Fibroblast of villous mesenchyme (primary cell): ENCODE measurements at places on chromosomes 16 and 17.

- no peak for DNase-seq
Observed at GRCh38 chr16:30397776-30398660, 2.8 kb downstream of the ZNF48 start.

DNA sequence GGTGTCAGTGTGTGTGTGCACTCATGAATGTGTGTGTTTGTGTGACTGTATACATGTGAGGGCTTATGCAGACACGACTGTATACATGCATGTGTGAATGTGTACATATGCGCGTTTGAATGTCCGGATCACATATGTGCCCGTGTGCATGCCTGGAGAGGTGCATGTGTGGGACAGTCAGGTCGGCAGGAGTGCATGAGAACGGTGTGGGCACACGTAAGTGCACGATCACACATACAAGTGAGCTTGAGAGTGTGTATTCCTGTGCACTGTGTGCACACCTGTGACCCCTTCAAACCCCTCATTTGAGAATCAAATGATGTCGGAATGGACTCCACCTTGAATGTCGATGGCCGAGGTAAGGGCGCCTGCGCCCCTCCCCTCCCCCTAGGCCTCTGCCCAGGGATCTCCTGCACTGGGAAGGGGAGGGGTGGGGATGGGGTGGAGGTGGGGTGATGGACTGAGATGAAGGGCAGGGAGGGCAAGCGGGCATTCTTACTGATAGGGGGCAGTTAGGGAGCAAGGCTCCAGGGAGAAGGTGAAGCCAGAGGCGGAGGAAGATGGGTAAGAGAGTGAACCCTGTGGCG, 601 bp upstream of the NGFR start:
- no peak for DNase-seq

- no peak for DNase-seq
Observed at GRCh38 chr16:75588716-75589115, 22.5 kb downstream of the GABARAPL2 start.

DNA sequence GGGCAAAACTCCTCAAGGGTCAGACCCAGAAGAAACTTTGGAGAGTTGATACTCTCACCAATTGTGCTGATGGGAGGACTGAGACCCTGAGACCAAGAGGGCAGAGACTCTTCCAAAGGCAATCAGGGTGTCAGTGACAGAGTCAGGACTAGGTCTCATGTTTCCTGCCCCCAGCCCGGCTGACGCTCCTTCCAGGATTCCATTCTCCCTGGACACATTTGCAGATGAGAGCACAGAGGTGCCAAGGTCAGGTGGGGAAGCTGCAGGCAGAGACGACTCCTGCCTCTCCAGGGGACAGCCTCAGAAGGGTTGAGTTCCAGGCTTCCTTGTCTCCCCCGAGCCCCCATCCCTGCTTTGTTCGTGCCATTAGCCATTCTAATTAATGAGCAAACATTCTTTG, 174.1 kb downstream of the WSCD1 start:
- no peak for DNase-seq

GRCh38 chr16:88045820-88046303, 94.6 kb downstream of the BANP start:
- no peak for DNase-seq

DNA sequence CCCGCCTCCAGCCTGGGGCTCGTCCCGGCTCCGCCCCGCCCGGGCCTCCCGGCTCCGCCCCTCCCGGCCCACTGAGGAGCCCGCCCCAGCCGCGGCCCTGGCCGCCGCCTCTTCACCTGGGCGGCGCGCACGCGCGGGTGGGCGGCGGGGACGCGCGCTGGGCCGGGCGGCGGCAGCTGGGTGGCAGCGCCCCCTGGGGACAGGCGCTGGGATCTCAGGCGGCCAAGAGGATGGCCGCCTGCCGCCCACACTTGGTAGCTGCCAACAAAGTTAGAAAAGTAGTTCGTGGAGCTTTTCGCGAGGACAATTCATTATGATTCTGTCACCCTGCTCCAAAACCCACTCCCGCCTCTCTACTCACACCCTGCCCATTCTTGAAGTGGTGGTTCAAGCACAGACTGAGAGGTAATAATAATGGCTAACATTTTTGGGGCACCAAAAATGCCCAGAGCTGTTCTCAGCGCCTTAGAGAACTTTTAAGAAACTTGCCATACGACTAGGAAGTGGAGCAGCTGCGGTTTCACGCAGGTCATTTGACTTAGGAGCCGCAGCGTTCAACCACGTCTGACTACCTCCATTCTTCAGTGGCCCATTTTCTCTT, 340 bp upstream of the MYO1D start:
- peak; percentile 87 for DNase-seq

- no peak for DNase-seq
Observed at GRCh38 chr16:65481956-65482355, 360.1 kb upstream of the CDH11 start.

DNA sequence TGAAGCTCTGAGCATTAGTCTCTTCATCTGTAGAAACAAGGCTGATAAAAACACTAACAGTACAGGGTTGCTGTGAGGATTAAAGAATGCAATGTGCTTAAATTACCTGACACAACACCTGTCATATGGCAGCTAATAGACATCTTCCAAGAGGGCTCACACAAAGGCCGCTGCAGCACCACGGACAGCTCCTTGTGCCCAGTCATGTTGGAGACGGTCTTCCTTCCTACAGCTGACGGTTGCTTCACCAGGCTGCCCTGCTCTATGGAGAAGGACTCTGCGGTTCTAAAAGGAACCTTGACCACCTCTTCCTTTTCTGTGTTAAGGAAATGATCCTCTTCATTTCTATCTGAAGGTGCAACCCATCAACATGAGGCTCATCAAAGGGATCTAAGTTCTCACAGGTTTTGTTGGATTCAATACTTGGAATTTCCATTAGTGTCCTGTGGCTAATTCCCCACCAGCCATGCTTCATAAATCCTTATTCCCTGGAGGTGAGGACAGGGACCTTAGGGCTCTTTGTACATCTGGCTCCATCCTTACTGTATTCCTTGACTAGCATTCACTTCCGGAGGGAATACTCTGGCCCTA, 138.9 kb upstream of the CES5A start:
- DNase-seq, result peak; percentile 2

GRCh38 chr17:69111794-69112193, 29.9 kb downstream of the ABCA6 start:
- DNase-seq, result no peak

DNA sequence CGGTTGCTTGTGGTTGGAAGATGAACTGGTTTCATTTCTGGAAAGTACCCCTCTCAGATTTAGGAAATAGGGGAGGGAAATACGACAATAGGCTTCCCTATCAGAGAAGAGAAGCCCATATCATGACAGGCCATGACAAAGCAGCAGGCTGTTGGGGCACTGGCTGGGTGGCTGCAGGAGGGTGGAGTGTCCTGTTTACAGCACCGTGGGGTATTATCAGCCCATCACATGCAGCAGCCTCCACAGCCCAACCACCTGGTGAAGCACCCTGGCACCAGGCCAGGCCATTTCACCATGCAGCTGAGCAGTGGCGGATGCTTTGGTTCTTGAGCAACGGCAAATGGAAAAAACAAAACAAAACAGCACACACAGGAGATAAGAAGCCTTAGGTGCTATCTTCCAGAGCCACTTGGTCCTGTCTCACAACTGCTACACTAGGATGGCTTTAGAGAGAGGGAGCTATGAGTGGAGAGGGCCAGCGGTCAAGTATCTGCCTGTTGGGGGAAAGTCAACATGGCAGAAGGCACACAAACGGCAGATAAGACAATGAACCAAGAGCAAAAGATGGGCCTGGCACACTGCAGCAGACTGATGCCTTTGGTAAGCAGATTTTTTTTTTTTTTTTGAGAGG, 24.2 kb downstream of the FAM117A start:
- peak; percentile 92 for DNase-seq

- DNase-seq, result no peak
Observed at GRCh38 chr16:66516509-66516807, 33.5 kb downstream of the TK2 start.

GRCh38 chr17:14119546-14119945, 50.2 kb downstream of the COX10 start:
- DNase-seq, result no peak

GRCh38 chr17:59027750-59028149, 78.9 kb downstream of the TRIM37 start:
- DNase-seq, result peak; percentile 7

- no peak for DNase-seq
Observed at GRCh38 chr17:38431346-38432145, 3.3 kb downstream of the ARHGAP23 start.

GRCh38 chr16:85724126-85724879, 26.6 kb downstream of the C16orf74 start:
- DNase-seq, result no peak

- DNase-seq, result peak; percentile 92
Observed at GRCh38 chr17:19346351-19347255, 15.9 kb downstream of the B9D1 start.

GRCh38 chr16:83198977-83199376, 572.2 kb downstream of the CDH13 start:
- DNase-seq, result no peak

DNA sequence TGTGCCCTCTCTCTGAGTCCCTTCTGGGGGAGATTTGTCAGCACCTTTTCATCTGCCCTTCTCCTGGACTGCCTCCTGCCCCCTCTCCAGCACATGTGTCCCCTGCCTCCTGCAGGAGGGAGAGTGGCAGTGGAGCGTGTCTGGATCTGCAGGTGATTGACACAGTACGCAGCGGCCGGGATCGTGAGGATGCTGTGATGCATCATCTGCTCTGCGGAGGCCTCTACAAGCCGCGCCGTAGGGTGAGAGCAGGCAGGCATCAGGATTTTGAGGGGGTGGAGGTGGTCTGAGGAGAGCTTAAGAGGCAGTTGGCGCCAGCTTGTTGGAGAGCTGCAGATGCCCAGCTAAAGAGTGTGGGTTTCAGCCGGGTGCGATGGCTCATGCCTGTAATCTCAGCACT, 10.9 kb downstream of the SLC9A5 start:
- DNase-seq, result no peak

GRCh38 chr17:2023692-2024571, 1.2 kb downstream of the RTN4RL1 start:
- DNase-seq, result no peak

GRCh38 chr17:33054412-33054811, 62.8 kb downstream of the SPACA3 start:
- DNase-seq, result no peak

DNA sequence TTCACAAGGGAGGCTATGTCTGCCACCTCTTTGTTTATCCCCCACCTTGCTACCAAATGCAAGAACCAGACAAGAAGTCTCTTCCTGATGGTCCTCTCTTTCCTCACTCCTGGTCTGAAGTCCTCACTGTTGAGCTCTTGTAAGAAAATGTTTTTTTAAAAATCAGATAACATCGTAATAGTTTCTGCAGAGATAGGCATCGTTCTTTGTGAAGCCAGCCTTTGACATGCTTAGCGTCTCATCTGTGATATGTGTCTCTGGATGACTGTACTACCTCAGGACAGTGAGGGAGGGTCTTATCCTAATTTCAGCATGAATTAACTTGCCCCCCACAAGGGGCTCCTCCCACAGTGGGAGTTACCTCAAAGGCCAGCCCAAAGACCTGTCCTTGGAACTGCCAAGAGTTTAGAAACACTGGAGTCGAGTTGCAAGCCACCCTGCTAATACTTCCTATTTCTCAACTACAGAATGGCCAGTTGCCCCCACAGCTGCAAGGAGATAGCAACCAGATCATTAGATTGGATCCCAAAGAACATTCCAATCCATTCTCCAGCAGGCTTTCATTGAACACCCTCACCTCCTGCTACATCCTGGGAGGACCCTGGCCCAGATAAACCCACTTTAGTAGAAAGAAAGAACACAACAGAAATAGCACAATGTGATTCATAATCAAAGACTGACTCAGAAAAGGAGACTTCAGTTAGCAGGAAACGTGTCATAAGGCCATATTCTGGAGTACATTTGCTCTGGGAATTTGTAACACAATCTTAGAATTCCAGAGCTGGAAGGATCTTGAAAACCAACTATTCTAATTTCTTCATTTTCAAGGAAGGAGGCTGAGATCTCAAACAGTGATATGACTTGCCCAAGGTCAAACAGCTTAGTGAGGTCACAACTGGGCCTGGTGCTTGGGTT, 151.0 kb downstream of the IRX3 start:
- peak; percentile 47 for DNase-seq

- no peak for DNase-seq
Observed at GRCh38 chr17:7084088-7084487, 4.0 kb upstream of the CLEC10A start.

- no peak for DNase-seq
Observed at GRCh38 chr17:16968786-16969185, 3.1 kb downstream of the TNFRSF13B start.

GRCh38 chr17:3485481-3486068, 9.8 kb downstream of the ASPA start:
- DNase-seq, result no peak

GRCh38 chr17:68603656-68604055, 2.5 kb upstream of the FAM20A start:
- no peak for DNase-seq

DNA sequence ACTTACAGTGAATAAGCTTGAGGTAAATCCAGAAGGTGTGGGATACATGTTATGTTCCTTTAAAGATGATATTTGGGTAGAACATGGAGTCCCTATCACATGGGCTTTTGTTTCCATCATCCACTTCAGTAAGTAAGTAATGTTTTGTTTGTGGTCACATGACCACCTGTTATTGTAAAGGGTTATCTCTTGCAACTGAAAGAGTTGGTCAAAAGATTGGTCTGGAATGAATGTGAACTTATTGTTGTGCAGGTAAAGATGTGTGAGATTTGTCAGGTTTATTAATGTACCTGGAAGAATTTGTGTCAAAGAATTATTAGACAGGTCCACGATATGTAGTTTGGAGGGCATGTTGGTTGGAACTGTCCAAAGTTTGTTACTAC, 1.6 kb downstream of the OMG start:
- no peak for DNase-seq

- DNase-seq, result peak; percentile 27
Observed at GRCh38 chr17:59331929-59332748, 684 bp downstream of the YPEL2 start.

GRCh38 chr16:19485611-19486010, 36.3 kb downstream of the GDE1 start:
- no peak for DNase-seq

DNA sequence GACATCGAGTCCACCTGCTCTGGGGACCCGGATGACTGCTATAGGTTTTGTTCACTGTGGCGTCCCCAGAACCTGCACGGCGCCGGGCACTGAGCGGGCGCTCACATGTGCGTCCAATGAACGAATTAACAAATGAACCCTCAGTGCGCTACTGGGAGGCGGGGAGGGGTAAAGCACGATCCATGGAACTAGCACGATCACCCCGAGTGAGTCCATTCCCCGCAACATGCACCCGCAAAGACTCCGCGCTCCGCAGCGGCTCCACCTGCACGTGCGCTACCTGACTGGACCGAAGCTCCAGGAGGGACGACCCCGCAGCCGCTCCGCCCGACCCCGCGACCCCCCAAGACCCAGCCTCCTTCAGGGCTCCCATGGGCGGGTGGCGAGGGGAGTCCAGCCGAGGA, 491 bp downstream of the TRAP1 start:
- peak; percentile 13 for DNase-seq

DNA sequence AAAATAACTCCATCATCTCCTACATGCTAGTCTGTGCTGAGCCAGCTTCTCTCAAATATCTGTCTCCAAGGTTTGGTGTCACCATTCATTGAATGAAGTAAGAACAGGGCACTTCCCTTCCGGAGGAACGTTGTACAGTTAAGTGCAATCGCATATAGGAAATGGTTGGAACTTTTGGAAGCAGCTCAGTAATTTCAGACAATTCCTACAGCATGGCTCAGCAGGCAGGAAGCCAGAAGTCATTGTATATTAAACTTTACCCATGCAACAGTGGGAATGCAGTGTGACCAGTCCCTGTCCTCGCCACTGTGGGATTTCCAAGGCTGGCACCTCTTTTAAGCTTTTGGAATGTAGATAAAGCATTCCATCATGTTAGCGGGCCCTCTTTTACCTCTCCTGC, 51.1 kb upstream of the MYH2 start:
- no peak for DNase-seq

GRCh38 chr17:48310748-48311213, 119.2 kb downstream of the SKAP1 start:
- no peak for DNase-seq
